ENCODE measurements at places on chromosomes 5 and 9.

- DNase-seq: peak; percentile 68
Observed at GRCh38 chr5:169656125-169656901, 19.2 kb downstream of the DOCK2 start.

DNA sequence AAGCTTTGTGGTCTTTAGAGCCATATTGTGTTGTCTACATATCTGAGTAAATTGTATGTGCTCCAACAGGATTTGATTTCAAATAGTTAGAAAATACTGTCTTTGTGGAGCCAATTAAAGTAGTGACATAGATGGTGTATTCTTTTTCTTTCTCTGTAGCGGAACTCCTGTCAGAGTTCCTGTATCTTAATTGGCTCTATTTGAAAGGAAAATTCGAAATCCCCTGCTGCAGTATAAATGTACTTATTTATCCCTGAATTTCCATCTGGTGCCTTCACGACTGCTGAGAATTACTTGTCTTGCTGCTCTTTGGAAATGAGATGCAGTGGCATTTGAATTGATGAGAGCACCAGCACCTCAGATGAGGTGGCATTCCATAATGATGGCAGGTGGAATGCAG lies 546.7 kb upstream of the SGCD start:
- DNase-seq: no peak

GRCh38 chr9:105421154-105421553 lies 26.7 kb upstream of the FSD1L start:
- DNase-seq: no peak

- DNase-seq: no peak
Observed at GRCh38 chr9:77531400-77531799, 116.7 kb downstream of the GNA14 start.

GRCh38 chr5:167219298-167219697 lies 1072.1 kb upstream of the WWC1 start:
- DNase-seq: no peak

DNA sequence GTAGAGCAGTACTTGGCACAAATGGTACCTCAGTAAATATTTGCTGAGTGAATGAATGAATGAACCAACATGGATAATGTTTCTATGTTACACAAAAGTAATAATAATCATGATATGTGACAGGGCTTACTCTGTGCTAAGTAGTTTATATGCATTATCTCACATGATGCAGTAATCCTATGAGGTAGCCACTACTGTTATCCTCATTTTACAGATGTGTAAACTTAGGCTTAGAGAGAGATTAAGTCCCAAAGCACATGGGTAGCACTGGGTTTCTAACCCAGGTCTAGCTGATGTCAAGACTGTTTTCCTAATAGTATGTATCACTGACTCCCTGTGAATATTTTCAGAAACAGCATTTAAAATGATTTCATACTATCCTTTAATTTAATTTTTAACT lies 44.1 kb upstream of the VDAC1 start:
- DNase-seq: no peak

DNA sequence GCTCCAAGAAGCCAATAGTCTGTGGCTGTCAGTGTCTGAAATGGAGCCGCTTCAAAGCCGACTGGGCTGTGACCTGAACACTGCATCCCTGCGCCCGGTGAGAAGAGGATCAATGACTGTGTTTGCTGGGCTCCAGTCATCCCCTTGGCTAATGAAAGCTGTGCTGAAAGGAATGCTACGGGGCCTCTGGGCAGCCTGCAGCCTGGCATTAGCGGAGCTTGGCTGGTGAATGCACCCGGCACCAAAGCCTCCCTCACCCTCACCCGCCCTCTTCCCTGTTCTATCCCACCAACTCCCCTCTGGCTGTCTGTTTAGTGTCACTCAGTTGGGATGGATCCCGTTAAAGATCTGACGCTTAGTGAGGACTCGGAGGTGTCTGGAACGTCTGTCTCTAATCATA lies 355.3 kb downstream of the BNC2 start:
- no peak for DNase-seq

GRCh38 chr9:81083067-81083466 lies 606.3 kb downstream of the TLE1 start:
- DNase-seq: no peak

- DNase-seq: no peak
Observed at GRCh38 chr5:53333160-53333559, 147.3 kb upstream of the FST start.

DNA sequence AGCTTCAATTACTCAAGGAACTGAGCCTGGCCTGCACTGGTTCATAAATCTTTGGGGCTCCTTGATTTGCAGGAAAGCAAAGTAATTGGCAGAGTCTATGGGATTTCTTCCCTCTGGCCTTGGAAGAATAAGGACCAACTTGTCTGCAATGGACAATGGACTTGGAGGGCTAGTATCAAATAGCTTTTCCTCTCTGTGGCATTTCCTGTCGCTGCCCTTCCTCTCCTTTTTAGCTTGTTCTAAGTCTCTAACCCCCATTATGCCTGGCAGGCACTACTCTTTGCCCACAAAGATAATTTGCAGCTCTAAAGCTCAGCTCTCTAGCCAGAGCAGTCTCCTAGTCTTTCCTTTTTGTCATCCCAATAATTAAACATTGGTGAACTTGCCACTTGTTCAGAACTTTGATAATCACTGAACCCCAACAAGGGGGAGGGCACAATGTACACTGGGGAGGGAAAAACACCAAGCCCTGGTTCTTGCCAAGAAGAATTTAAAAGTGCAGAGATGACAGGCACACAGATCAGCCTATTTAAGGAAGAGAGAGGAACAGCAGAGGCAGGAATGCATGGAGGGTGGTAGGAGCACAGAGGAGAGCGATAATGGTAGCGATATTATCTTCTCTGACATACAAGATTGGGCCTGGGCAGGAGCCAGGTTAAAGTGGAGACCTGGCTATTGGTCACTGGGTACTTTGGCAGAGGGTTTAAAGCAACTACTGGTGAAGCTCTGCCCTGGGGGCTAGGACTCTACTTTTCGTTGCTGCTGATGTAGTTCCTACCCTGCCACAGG lies 38.5 kb downstream of the FAM219A start:
- no peak for DNase-seq

DNA sequence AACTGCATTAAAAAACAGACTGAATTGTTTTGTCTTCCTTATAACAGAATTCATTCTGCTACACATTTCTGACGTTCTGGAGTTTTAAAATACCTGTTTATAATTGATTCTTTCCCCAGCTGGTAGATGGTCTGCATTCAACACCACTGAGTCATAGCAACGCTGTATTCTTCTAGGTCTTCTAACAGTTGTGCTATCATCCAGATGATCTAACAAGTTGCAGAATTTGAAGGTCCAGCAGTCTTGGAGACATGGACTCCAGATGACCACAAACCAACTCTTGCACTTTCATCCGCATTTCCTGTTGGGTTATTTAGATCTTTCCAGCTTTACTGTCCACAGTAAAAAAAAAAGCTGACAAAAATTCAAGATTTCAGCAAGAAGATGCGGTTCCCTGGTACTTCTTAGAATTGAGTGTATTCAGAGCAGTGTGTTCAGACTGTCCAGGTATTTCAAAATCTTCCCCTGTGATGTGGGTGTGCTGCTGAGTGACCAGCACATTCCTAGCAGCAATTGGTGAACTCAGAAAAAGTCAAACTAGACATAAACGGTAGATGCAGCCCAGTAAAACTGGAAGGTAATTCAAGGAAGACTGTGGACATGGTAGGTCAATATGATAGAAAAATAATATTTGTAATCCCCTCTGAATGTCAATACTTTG lies 50.2 kb downstream of the CSNK1A1 start:
- no peak for DNase-seq

DNA sequence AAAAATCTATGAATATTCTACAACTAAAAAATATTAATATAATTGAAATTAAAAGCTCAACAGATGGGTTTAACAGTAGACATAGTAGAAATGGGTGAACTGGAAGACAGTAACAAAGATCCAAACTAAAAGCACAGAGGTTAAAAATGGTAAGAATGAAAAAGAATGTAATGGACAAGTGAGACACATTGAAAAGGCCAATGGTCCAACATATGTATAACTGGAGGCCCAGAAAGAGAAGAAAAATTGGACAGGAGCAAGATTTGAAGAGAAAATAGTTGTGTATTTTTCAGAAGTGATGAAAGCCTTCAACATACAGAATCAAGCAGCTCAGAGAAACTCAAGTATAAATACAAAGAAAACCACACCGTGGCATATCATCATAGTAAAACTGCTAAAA lies 58.6 kb downstream of the PCDHGC5 start:
- DNase-seq: no peak

- DNase-seq: no peak
Observed at GRCh38 chr9:109751253-109751652, 28.7 kb upstream of the PALM2AKAP2 start.

- DNase-seq: no peak
Observed at GRCh38 chr9:74666625-74667316, 169.6 kb downstream of the RORB start.

DNA sequence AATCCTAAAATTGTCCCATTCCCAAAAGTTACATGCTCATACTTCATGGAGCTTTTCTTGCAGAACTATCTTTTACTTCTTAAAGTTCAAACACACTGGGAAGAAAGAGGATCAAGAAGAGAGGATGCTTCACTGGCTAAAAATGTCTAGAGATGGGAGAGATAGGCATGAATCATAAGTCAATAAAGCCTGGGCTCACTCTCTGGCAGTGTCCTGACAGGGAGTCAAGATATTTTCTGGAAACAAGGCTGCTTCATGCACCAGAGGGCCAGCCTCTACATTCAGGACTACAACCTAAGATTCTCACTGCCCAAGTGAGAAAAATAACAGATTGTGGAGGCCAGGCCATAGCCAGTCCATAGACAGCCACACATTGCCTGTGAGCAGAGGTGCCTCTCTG lies 1358.4 kb downstream of the EFNA5 start:
- DNase-seq: no peak

- no peak for DNase-seq
Observed at GRCh38 chr5:139980765-139981164, 62.3 kb downstream of the NRG2 start.

DNA sequence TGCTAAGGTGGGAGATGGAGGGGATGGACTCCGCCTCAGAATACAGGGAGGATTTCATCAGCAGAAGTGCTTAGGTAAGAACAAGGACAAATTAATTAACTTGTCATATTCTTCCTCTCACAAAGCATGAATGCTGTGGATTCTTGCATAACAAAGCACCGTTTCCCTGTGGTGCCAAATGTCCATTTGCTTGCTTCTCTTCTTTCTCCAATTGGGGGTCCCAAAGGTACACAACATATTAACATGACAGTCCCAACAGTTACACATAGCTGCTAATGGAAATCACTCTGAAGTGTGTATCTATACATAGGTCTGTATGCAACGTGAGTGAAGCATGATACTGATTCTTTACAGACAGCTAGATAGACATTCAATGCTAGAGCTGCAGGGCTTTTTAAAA lies 146.7 kb upstream of the EFNA5 start:
- no peak for DNase-seq

DNA sequence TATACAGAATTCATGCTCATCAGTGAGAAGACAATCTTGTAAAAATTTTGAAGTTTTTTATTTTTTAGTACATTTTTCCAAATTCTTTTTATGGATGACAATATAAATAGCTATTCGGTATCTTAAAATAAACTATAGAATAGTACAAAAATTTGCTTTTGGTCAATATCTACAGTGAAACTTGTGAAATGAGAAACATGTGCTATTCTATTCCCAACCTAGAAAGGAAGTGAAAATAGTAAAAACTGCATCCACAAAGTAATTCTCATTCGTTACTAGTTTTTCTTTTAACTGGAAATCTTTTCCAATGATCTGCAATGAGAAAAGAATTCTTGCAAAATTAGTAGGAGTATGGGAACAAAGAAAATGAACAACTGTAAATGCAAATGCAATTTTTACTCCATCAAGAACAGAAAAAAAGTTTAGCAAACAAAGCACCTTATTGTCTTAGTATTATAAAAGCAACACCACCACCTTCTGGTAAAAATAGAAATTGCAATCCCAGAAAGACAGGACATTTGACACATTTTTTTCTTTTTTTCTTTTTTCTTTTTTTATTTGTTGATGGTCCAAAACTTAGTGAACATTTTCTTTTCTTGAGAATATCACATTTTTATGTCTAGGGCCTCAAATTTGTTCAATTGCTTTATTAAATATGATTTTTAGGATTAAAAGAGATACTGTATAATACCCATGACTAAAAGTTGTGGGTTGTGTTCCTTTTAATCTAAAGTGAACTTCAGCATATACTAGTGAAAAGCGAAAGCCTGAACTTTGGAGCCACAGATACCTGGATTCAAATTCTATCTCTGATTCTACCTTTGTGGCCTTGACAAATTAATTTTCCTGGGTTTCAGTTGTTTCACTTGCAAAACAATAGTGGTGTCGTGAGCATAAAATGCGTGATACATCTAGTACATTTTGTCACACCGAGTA lies 72.3 kb downstream of the SLCO4C1 start:
- DNase-seq: no peak

- no peak for DNase-seq
Observed at GRCh38 chr5:126587551-126588390, 7.2 kb downstream of the ALDH7A1 start.

DNA sequence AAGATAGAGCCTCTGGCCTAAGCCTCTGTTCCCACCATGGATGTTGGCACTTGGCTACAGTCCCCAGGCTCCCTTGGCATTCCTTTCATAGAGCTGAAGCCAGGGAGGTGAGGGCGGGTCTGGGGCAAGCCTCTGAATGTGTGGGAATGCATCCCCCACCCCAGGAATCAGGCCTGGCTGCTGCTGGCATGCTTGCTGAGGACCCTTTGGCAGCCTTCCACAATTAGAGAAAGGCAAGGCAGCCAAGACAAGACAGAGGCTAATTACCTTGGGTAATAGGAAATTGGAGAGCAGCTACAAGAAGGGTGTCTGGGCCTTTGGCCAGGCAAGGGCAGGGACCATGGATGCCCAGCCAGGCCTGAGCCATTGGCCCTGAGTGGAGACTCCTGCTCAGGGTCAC lies 204.4 kb upstream of the TRIM32 start:
- no peak for DNase-seq

DNA sequence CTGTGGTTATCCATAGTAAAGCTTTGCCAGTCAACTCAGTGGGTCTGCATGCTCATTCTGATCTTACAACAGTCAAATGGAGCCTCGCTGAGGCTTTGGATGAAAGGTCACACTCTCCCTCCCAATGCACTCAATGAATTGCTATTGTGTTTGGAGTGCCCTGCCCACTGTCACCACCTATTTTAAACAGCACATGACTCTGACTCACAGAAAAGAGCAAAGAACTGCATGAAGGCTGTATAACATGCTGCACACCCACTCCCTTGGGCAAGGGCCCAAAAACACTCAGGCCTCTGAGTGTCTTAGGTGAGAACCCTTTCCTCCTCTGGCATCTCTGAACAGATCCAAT lies 118.7 kb upstream of the CCDC112 start:
- DNase-seq: no peak

GRCh38 chr5:1349246-1349645 lies 4.3 kb upstream of the CLPTM1L start:
- peak; percentile 41 for DNase-seq

- DNase-seq: no peak
Observed at GRCh38 chr5:79774171-79774854, 84.7 kb downstream of the CMYA5 start.

GRCh38 chr5:95973793-95974325 lies 12.2 kb upstream of the ELL2 start:
- peak; percentile 92 for DNase-seq

GRCh38 chr5:123921193-123921592 lies 409.2 kb downstream of the CSNK1G3 start:
- no peak for DNase-seq

GRCh38 chr5:38445374-38446028 lies 110.9 kb downstream of the LIFR start:
- DNase-seq: no peak
